ENCODE measurements at places on chromosomes 6 and 20. TPM values are rescaled to one million over a fixed set of nuclear protein-coding genes. Genes with fewer than 3 reads are reported as not detected.

DNA sequence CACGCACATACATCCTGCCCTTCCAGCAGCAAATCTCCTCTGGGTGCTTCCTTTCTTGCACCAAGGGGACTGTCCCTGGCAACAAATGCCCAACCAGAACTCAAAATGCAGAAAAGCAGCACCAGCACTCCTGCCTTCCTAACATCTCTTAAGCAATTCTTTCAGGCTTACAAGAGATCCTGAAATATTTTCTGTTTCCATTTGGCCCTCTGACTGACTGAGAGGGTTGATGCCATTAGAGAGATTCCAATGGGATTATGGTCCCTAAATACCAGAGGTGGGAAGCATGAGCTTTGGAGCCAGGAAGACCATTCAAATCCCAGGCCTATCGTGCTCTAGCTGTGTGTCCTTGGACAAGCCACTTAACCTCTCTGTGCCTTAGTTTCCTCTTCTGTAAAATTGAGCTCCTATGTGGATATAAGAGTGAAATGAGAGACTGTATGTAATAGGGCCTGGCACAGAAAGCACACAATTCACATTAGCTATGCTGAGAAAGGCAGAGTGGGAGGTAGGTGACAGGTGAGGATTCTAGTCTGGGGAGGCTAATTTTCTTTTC lies 56.8 kb downstream of the PRDM1 start:
- no peak overlapping the region for H3K4me3 ChIP-seq
- DNase-seq = no peak
- no peaks in the 10 kb centered on the region for H3K27me3 ChIP-seq
- peaks cover 43% of the 10 kb centered on the region for H3K4me1 ChIP-seq

- H3K27ac ChIP-seq = no peak overlapping the region
- no peaks in the 10 kb centered on the region for H3K27me3 ChIP-seq
- peaks cover 33% of the 10 kb centered on the region for H3K4me1 ChIP-seq
- H3K4me3 ChIP-seq = no peak overlapping the region
Measured at GRCh38 chr6:4925580-4925979, 78.3 kb downstream of the RPP40 start.

DNA sequence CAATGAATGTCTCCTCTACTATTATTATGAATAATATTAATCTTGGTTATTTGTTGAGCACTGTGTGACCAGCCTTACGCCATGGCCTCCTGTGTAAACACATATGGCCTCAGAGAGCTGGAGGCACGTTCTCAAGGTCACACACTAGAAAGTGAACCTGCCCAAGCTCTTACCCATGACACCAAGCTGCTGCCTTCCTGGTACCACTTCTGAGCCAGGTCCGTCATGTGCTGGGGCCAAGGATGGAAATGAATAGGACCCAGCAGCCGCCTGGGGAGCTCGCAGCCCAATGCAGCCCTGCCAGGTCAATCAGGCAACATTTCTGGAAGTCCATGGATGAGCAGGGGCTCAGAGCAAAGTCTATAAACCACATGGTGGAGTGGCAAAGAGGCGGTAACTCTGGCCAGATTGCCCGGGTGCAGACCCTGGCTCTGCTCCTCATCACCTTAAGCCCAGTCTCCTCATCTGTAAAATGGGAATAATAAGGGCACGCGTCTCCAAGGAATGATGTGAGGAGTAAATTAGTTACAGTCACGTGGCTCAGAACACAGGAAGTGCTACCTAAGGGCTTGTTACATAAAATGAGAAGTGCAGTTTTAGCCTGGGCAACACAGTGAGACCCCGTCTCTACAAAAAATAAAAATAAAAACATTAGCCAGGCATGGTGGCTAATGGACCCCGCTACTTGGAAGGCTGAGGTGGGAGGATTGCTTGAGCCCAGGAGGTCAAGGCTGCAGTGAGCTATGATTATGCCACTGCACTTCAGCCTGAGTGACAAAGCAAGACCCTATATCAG lies 61.5 kb downstream of the JPH2 start:
- H3K4me3 ChIP-seq = no peak overlapping the region
- no peaks in the 10 kb centered on the region for H3K36me3 ChIP-seq
- peaks cover 16% of the 10 kb centered on the region for H3K27me3 ChIP-seq
- H3K27ac ChIP-seq = no peak overlapping the region

- no peaks in the 10 kb centered on the region for H3K27me3 ChIP-seq
- peaks cover 24% of the 10 kb centered on the region for H3K4me1 ChIP-seq
- no peak overlapping the region for H3K27ac ChIP-seq
- no peak overlapping the region for H3K4me3 ChIP-seq
Measured at GRCh38 chr20:32397567-32398084, 39.5 kb downstream of the ASXL1 start.

DNA sequence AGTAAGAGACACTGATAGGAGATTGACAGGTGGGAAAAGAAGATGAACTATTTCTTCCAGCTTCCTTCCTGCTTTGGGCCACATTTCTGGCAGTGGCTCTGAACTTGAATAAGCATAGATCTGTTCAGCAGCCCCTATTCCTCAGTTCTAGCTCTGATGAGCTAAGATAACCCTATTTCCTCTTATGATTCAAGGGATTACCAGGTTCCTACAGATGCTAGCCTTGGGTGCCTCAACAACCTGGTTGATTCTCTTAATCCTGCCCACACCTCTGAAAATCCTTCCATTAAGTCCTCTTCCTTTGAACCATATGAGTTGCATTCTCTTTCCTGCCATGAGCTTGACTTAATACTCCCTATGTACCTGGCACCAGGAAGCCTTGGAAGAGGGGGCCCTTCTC lies 49.8 kb upstream of the MOCS1 start:
- peaks cover 21% of the 10 kb centered on the region for H3K27me3 ChIP-seq
- no peaks in the 10 kb centered on the region for H3K36me3 ChIP-seq
- no peaks in the 10 kb centered on the region for H3K4me1 ChIP-seq
- DNase-seq = no peak
- H3K4me3 ChIP-seq = no peak overlapping the region

DNA sequence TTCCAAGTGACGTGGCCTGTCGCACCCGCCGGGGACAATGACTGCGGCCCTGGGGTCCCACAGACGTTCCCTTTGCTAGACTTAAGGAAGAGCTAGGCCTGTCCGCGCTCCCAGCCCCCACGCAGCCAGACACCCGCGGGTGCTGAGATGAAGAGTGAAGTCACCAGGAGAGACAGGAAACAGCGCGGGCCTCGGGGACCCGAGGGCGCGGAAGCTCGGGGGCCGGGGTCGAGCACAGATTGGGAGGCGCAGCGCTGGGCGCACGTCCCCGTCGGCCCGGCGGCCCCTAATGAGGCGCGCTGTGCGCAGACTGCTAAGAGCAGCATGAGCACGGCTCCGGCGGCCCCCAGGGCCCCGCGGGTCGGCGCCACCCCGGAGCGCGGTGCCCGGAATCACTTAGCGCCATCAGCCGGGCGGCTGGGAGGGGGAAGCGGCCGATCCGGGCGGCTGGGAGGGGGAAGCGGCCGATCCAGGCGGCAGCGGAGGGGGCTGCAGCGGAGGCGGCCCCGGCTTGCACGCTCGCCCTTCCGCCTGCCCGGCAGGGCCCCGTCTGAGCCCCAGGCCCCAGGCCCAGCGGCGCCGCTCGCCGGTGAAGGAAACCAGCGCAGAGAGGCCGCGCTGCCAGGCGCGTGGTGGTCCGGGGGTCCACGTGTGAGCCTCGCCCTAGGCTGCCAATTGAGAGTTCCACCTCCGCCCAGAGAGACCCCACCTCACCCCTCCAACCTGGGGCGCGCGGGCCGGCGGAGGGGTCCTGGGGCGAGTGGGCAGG lies 8.3 kb upstream of the AVP start:
- H3K4me1 ChIP-seq = peaks cover 23% of the 10 kb centered on the region
- H3K27ac ChIP-seq = peak overlapping the region; percentile 95
- H3K36me3 ChIP-seq = no peaks in the 10 kb centered on the region
- peaks cover 22% of the 10 kb centered on the region for H3K27me3 ChIP-seq
- H3K4me3 ChIP-seq = peak overlapping the region; percentile 94

The ROMO1 gene
- 96.8 TPM for total RNA-seq

The CEP57L1 gene
- 4.7 TPM for total RNA-seq

DNA sequence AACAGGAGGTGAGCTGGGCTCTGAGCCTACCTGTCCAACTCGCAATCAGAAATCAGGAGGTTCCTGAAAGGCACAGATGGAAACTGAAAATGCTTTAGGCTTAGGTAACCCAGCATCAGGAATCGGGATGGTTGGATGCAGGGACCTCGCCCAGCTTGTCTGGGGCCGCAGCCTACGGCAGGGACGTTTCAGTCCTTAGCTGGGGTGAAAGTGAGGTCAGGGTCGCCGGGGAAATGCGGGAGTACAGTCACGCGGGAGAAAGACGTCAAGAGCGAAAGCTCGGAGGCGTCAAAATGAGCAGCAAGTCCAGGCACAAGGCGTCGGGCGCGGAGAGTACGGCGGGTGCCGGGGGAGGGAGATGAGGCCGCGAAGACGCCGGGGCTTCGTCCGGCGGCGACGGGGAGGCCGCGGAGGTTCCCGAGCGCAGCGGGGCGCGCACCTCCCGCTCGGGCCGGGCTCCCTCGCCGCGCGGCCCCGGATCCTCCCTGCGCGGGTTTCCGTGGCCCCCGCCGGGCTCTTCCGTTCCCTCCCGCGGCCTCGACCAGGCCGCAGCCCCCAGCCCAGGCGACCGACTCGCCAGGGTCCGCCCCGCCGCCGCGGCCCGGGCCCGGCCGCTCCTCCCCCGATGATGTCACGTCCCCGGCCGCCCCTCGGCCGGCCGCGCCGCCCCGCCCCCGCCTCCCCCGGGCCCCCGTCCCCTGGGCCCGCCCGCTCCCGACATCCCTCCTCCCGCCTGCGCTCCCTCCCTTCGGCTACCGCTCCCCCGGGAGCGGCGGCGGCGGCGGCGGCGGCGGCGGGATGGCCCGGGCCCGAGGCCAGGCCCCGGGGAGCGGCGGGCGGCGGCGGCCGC lies at the start of gene EBF4:
EBF4 (plus strand) TSS at position 745 of the 850 bp plus-strand sequence. CDS start 866 bp downstream, outside the sequence.
- peak; percentile 23 for DNase-seq
- H3K4me1 ChIP-seq = peaks cover 13% of the 10 kb centered on the region
- H3K27ac ChIP-seq = no peak within 1 kb of the TSS

DNA sequence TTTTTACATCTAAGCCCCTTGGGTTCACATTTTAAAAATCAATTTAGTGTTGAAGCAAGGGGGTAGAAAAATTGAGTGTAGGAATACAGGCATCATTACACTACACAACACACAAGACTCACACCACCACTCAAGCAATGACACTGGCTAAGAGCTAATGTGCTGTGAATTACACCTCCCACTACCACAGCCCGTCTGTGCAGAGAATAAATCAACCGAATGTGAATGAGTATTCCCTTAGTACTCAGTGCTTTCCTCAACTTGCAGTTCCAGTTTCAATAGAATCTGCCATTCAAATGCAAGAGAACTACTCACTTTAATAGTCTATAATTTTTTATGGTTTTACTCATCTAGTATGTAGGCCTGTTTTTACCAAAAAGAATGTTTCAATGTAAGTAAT lies 114.4 kb downstream of the PDSS2 start:
- peaks cover 8% of the 10 kb centered on the region for H3K4me1 ChIP-seq
- no peak for DNase-seq
- no peak overlapping the region for H3K4me3 ChIP-seq
- H3K27ac ChIP-seq = no peak overlapping the region

DNA sequence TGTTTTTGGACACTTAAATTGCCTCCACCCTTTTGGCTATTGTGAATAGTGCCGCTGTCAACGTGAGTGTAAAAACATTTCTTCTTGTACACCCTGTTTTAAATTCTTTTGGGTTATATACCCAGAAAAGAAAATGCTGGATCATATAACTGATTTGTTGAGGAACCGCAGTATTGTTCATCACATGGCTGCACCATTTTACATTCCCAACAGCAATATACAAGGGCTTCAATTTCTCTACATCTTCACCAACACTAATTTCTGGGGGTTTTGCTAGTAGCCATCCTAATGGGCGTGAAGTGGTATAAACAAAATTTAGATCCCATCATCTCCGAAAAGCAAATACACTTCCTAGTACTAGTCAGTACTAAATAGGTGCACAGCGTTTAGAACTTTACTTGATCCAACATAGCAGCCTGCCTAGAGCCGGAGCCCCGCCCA lies 579 bp upstream of the BPHL start:
- peaks cover 16% of the 10 kb centered on the region for H3K4me1 ChIP-seq
- H3K4me3 ChIP-seq = peak overlapping the region; percentile 89
- DNase-seq = no peak
- peak overlapping the region; percentile 93 for H3K27ac ChIP-seq
- H3K36me3 ChIP-seq = peaks cover 19% of the 10 kb centered on the region
- H3K27me3 ChIP-seq = no peaks in the 10 kb centered on the region

- no peak for DNase-seq
- H3K36me3 ChIP-seq = no peaks in the 10 kb centered on the region
- H3K27ac ChIP-seq = no peak overlapping the region
- H3K4me1 ChIP-seq = peaks cover 5% of the 10 kb centered on the region
- H3K27me3 ChIP-seq = peaks cover 29% of the 10 kb centered on the region
- H3K4me3 ChIP-seq = no peak overlapping the region
Measured at GRCh38 chr6:46850792-46851191, 57.6 kb downstream of the MEP1A start.

DNA sequence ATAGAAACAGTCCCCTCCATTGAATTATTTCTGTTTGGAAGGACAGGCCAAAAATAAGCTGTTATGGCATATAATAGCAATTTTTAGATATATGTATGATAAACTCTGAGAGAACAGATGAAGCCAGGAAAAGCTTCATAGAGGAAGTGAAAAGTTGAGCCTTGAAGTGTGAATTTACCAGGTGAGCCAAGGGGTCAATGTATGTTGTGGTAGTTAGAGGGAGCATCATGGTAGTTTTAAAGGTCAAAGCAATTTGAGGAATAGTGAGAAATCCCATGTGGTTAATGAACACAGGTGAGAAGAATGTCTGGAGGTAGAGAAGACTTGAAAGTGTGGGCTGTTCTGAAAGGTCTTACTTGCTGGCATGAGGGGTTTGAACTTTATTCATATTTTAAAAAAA lies 47.0 kb downstream of the COL19A1 start:
- H3K36me3 ChIP-seq = peaks cover 29% of the 10 kb centered on the region
- no peak for DNase-seq
- H3K27ac ChIP-seq = peak overlapping the region; percentile 46
- no peak overlapping the region for H3K4me3 ChIP-seq
- no peaks in the 10 kb centered on the region for H3K27me3 ChIP-seq

- no peak for DNase-seq
- no peaks in the 10 kb centered on the region for H3K36me3 ChIP-seq
- H3K27ac ChIP-seq = no peak overlapping the region
- no peaks in the 10 kb centered on the region for H3K4me1 ChIP-seq
Measured at GRCh38 chr6:36800223-36801076, 38.8 kb downstream of the CPNE5 start.
